NCI-H2029 (cell line): ENCODE measurements at places on chromosomes 11 and 22.

DNA sequence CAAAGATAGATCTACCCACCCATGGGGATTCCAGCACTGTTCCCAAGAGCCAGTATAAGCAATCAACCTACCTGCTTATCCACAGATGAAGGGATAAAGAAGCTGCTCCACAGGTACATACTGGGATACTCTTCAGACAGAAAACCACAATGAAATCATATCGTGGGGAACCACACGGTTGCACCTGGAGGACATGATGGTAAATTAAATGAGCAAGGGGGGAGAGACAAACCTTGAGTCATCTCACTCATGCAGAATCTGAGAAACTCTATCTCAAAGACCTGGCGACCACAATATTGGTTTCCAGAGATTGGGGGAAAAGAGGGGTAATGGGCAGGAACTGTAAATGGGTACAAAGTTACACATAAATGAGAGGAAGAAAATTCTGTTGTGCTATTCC is 14.5 kb downstream of the RGL4 start:
- no peak for DNase-seq

DNA sequence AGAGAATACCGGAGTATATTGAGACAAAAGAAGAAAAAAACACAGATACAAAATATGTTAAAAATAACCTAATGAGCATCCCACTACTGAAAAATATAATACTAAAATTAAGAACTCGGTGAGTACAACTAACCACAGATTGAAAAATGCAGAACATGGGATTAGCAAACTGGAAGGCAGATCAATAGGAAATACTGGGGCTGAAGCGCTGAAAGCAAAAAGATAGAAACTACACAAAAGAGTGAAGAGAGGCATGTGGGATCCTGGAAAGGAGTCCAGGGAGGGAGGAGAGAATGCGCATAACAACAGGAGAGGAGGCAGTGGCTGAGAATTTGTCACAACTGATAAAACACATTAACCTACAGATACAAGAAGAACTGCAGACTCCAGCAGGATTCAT is 159.3 kb downstream of the EFCAB6 start:
- DNase-seq = no peak

DNA sequence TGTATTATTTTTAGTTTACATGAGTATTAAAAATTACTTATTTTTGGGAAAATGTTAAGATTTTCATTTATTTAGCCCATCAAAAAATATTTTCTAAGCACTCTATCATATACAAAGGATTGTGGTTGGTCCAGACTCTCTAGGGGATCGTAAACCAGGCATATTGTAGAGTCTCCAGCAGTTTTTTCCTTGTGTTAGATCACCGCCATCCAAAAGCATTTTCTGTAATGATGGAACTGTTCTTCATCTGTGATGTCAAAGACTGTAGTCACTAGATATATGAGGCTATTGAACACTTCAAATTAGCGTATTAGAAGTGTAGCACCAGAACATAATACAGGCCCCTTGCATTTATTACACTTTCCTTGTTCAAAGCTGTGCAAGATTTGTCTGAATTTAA is 154.9 kb downstream of the SBF2 start:
- DNase-seq = no peak

DNA sequence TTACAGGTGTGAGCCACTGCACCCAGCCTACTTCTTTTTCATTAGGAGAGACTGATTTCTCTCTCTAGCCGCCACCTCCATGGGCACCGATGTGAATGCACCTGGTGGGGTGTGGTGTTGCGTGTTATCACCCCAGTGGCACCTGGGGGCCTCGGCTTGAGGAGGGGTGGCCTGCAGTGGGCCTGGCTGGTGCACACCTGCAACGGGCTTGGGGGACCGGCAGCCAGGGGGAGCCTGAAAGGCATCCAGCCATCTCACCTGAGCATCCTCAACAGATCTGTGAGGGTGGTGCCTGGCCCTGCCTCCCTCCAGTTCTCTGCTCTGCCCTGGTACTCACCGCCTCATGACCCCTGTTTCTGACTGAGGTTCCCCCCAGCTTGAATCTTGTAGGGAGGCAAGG is 108.9 kb downstream of the ARHGAP8 start:
- DNase-seq = no peak

DNA sequence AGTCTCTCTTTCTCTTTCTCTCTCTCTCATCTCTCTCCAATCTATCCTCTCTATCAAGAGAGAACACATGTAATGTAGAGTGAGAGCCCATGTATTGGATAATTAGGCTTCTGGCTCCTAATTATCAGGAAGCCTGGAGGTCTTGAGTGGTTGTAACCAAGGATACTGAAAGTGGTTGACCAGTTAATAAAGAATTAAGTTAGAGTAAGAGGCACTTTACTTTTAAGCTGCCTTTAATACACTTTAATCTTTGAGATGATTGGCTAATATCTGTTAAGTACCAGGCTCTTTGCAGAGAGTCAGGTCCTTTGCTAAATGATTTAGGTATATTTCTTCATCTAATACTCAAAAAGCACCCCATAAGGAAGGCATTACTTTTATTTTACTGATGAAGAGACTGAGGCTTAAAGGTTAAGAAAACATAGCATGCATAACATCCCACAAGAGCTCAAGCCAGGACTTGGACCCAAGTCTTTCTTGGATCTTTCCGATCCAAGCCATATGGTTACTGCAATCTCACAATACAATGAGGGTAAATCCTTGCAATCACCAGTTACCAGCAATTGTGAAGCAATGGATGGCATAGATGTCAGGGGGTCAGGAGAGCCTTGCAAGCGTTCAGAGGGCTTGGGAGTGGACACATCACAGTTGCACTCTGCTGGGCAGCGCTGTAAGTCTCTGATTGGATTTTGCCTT is 22.1 kb downstream of the CD44 start:
- no peak for DNase-seq

DNA sequence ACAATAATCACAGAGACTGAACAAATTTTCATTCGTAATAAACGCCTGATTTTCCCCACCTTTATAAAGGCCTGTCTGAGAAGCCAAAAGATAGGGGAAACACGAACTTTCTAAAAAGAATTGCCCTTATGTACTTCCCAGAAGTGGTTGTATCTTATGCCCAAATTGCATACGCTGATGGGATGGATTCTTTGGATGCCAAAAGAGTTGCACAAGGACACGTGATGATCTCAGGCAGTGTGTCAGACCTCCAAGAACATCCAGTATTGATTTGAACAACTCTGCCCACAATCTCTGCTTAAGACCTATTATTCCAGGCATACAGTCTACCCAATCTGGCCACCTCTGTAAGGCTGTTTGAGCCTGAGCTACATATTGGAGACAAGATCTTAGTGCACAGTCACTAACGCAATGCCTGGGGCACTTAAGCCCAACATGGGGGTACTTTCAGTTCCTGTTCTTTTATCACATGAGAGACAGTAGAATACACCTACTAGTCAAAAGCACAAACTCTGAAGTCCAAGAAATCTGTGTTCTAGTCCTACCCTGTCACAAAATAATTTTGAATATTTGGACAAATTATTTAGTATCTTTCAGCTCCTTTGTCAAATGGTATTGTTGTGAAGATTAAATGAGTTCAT is 38.9 kb downstream of the OR10A6 start:
- no peak for DNase-seq

DNA sequence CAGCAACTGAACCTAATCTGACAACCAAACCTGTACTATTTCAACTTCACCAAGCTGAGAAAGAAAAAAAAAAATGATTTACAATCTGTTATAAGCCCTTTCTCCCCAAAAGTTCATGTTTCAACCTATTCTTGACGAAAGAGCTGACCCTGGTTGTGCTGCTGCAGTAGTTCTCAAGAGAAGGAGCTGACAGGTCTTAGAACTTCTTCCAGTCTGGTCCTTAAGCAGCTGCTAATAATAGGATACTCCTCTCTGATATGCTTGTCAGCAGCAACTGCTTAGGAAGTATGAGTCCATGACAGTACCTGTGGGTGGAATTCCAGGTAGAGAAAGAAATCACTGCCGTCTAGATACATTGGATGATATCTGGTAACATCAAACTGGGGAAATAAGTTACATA is 735.1 kb upstream of the CCDC90B start:
- DNase-seq = no peak
